AML-193 (cell line): ENCODE measurements at places on chromosomes 7 and 10.

DNA sequence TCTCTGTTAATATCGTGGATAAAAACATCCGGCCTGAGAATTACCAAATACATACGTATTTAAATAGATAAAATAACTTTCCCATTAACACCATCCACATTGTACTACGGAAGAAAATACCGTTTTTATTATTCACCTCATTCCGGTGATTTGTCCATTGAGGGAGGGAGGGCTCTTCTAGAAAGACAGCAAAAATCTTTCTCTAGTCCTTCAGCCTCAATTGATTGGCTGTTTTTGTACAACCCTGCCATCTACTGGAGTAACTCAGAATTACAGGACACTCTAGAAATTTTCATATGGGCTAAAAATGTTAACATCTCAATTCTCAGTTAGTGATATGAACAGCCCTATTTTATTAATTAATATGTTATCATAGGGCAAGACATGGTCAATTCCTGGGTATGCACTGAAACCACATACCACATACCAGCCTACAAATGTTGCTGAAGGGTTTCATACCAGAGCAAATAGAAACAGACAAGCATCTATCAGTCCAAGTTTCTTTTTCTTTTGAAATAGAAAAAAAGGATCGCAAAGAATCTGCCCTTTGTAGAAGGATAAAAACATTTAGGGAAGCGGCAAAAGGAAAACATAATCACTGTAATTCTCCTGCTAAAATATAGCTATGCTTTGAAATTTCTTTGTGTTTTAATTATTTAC lies 55.8 kb upstream of the CDCA7L start:
- DNase-seq, result peak; percentile 62

DNA sequence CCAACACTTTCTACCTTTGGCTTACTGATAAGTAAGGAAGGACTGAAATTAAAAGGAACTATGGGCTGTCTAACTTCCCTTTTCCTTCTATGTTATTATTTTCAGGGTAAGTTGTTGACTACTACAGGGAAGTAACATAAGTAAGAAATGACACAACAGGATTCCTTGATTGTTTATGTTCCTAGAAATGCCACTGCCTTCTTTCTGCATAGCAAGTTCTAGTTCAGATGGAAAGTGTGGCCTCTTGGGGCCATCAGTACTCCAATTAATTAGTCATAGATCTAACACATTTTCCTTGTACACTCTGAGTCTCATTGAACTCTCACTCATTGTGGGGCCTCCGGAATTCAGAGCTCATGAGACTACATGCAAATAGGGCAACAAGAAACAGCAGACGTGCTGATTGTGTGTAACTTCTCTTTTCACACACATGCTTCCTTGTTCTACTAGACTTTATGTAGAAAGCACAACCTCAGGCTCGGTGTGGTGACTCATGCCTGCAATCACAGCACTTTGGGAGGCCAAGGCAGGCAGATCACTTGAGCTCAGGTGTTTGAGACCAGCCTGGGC lies 35.3 kb upstream of the HIBADH start:
- DNase-seq, result peak; percentile 71

DNA sequence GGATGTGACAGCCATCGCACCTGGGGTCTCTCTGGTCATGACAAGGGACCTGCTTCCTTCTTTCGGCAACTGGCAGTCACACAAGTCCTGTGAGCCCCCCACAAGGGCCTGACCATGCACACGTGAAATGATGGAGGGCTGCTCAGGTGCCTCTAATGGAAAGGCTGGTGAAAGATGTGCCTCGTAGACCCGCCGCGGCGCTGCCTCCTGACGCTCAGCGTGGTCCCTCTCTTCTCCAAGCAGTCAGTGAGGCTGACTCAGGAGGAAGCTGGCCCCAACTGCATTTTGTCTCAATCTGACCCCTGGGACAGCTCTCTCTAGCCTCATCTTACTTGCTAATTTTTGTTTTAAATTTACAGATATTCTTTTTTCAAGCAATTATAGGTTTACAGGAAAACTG lies 100.9 kb downstream of the MAD1L1 start:
- DNase-seq, result no peak

- no peak for DNase-seq
These were observed 44.8 kb downstream of the FOXL3 start for GRCh38 chr7:334618-335357.

GRCh38 chr10:43117777-43118583 lies 20.3 kb upstream of the CSGALNACT2 start:
- DNase-seq, result no peak

DNA sequence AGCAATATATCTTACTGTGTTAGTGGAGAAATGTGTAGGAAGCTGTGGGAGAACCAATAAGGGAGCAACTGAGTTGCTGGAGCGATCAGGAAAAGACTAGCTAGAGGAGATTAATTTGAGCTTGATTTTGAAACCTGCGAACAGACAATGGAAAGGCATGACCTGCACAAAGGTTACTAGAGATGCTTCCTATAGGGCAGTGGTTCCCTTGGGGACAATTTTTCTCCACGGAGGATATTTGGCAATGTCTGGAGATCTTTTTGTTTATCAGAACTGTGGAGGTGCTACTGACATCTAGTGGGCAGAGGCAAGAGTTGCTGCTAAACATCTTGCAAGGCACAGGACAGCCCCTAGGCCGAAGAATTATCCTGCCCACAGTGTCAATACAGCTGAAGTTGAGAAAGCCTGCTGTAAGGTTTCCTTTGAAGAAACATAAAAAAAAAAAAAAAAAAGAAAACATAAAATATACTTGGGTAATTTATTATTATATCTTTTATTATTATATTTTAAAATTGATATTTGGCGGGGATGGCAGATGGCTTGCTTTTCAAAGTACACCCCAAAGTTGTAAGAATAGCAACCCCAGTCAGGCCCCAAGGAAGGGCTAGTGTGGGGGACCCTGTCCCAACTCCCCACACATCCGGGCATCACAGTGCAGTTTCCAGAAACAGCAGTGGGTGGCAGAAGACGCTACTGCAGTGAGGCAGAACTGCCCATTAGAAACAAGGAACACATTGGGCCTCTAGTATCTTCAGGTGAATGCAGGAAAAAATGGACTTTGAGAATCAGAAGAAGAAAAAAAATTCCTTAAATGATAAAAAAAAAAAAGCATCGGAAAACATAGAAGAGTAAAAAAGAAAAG lies 481.6 kb downstream of the SH2D4B start:
- DNase-seq, result peak; percentile 31
